ENCODE measurements at places on chromosomes 5 and 9.

DNA sequence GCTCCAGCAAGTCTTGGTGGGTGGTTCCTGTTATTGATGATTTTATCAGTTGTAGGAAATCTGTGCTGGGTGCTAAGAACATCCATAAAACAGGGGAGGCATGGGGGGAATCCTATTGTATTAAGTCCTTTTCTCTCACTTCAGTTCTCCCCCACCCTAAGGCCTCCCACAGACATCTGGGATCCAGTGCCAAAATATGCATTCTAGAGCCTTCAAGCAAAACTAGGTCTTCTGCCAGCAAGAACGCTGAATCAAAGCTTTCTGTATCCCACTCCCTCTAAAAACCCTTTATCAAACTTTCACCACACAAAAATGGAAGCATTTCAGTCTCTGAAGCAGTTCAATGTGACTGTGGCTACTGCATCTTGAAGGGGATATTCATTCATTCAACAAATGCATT, 281.9 kb downstream of the GAS1 start:
- no peak for DNase-seq

DNA sequence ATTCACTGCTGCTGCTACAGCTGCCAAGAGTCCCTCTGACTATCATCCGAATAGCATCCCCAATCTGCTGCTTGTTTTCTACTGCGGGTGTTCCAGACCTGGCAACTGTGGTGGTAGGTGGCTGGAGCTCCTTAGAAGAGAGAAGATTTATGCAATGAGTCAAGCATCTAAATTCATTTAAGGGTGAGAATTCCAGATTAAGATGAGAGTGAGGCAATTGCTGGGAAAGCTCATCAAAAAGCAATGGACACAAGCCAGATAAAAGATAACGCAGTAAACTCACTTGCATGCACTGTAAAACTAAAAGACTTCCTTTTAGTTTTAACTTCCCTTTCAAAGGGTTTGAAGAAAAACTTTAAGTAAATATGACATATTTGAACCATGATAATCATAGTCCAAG, 3.9 kb downstream of the PLK2 start:
- DNase-seq = no peak

GRCh38 chr5:59760785-59761348, 132.7 kb downstream of the PDE4D start:
- no peak for DNase-seq

DNA sequence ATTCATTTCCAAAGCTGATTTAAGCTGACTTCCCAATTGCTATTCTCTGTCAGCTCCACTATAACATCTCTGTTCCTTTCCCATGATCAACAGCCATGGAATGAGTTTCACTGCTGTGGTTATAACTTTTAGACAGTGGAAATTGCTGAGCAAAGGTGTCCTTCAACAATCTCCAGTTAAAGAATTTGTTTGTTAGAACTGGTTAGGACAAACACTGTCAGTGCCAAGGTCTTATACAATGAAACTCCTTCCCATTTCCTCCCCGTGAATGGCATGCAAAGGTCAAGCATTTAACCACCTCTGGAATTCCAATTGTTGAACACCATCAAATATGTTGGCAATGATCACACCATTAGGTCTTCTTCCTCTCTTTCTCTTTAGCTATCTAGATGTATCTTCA, 45.7 kb upstream of the GHR start:
- DNase-seq = no peak

DNA sequence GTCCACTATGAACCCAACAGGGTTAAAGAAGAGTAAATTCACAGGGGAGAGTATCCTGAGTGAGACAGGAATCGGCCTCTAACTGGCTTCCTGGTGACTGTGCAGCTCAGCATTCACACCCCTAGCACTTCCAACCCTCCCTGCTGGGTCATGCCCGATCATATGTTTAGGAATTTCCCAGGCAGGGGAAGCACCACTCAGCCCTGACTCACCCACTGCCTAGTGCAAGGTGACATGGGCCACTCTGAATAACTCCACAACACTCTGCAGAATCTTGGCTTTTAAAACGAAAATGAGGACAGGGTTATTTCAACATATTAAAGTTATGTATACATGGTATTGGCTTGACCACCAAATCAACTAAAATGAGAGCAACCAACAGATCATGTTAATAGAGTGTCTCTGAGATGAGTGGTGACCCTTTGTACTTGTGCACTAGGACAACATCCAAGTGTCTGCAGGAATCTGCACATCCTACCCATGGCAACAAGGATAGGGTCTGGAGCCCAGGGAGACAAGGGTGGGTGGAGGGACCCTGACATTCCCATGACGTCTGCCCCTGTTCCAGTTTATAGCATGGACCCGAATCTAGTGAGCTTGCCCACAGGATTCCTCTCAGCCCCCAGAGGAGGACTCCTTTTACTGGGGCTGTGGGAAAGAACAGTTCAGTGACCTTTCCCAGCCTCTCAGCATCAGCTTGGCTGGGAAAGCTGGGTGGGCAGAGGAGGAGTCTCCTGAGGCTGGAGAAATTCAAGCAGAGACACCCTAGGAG, 485.8 kb downstream of the SEMA5A start:
- no peak for DNase-seq

DNA sequence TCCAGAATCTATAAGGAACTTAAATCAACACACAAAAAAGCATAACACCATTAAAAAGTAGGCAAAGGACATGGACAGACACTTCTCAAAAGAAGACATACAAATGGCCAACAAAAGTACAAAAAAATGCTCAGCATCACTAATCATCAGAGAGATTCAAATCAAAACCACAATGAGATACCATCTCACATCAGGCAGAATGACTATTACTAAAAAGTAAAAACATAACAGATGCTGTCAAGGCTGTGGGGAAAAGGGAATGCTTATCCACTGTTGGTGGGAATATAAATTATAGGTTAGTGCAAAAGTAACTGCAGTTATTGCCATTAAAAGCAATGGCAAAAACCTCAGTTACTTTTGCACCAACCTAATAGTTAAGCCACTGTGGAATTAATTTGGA, 32.2 kb upstream of the SPATA31D4 start:
- no peak for DNase-seq

DNA sequence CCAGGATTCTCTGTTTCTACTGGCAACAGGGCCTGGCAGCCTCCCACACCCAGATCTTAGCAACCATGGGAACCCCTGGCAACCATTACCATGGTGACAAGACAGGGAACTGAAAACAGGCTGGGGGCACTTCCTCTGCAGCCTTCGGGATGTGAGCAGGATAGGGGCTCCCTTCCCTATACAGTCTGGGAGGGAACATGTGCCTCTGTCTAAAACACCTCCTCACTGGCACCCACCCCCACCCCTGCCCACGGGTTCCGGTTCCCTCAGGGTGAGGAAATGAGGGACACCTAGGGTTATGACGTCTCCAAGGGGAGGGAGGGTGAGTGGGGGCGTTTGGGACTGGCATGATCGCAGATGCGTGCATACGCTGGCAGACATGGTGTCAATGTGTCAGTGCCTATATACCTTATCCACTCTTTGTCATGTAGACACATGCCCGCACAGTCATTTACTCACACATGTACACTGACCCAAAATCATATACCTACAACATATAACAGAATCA, 3.0 kb upstream of the DNAJB5 start:
- peak; percentile 94 for DNase-seq

GRCh38 chr5:60196385-60197113, 303.0 kb upstream of the PDE4D start:
- no peak for DNase-seq
